ENCODE measurements at places on chromosomes 2 and 18. TPM values are rescaled to one million over a fixed set of nuclear protein-coding genes. Genes with fewer than 3 reads are reported as not detected.

DNA sequence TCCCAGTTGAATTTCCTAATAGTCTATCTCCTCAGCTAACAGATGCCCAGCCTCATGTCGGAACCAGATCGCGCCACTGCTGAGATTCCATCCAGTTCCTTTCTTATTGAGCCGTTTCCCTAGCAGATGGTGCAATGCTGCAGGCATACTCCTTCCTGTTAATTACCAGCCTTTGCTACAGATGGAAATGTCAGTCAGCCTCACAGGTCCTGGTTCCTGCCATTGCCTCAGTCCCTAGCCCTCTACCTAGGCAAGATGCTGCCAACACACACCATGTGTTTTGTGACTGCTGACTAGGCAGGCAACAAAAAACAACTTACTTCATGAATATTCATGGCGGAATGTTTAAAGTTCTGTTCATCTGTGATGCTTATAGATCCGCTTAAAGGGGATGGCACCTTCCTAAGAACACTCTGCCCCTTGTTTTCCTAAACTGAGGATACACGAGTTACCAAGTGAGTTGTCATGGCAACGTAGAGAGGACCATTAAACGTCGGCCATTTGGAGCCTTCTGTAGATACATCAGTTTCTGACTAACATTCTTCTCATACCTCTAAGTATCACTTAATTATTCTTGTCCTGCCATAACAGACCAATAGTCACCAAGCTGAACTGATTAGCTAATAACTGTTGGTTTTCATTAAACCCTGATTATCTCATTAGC, 749.5 kb downstream of the RNF144A start:
- no peaks in the 10 kb centered on the region for H3K36me3 ChIP-seq
- H3K27me3 ChIP-seq = no peaks in the 10 kb centered on the region
- H3K27ac ChIP-seq = no peak overlapping the region
- no peak for DNase-seq

DNA sequence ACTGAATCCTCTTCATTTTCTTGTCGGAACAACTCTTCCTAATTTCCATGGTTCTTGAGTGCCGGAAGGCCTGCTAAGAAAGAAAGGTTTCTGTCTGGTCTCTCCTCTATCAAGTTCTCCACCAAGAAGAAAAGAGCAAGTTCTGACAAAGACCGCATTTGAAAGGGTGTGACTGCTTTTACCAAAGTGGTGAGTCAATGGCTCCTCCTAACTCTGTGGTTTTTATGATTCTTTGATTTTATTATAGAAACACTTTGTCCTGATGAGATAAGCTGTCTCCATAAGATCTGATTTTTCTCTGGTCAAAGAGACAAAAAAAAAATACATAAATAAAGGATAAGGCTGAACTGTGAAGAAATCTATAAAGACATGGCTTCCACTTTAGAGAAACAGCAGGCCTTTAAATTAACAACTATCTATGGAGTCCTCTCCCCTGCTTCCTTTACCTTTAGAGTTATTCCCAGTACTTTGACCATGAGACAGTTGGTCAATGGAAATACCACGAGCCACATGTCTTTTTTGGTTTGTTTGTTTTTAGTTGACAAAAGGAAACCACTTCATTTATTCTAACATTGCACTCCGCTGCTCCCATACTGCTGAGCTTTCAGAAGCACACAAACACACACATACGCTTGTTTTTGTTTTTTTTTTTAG, 67.7 kb downstream of the REL start:
- DNase-seq = no peak
- peaks cover under 1% of the 10 kb centered on the region for H3K36me3 ChIP-seq
- no peaks in the 10 kb centered on the region for H3K27me3 ChIP-seq
- no peak overlapping the region for H3K4me3 ChIP-seq
- no peak overlapping the region for H3K27ac ChIP-seq

GRCh38 chr18:79962835-79963657, 1.4 kb upstream of the HSBP1L1 start:
- no peaks in the 10 kb centered on the region for H3K27me3 ChIP-seq
- no peaks in the 10 kb centered on the region for H3K36me3 ChIP-seq
- H3K4me3 ChIP-seq = no peak overlapping the region

DNA sequence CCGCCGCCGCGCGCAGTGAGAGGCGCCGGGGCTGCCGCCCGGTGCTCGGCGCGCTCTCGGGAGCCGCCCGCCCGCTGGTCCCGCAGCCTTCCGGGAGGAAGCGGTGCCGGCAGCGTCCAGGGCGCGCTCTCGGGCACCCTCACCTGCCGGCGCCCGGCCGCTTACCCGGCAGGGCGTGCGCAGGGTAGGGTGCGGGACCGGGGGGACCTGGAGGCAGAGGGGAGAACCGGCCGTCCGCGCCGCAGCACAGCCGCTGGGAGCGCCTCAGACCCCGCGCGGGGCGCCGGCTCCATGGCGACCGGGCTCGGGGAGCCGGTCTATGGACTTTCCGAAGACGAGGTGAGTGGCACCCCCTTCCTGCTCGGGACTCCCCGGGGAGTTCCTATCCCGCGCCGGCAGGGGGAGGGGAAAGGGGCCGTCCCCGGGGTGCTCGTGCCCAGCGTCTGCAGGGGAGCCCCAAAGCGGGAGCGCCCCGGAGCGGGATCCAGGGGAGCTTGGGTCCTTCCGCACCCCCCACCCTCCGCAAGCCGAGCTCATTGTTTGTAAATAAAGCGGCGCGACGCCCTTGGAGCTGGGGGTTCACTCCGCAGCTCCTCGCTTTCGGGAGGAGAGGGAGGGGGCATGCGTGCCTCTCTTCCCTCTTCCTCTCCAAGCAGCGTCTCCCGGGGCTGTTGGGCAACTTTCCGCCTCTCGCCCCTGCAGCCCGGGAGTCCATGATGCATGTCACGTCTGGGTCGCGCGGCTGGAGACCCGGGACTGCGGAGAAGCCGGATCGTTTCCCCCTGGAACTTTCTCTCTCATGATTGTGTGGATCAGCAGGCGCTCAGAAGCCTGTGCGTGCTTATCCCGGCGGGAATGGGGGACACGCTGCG, 580 bp downstream of the NEDD4L start:
- H3K27me3 ChIP-seq = no peaks in the 10 kb centered on the region
- peak; percentile 78 for DNase-seq
- H3K4me3 ChIP-seq = peak overlapping the region; percentile 70
- no peaks in the 10 kb centered on the region for H3K36me3 ChIP-seq

GRCh38 chr2:241547781-241548450, 10.6 kb upstream of the BOK start:
- no peaks in the 10 kb centered on the region for H3K36me3 ChIP-seq
- DNase-seq = no peak
- no peaks in the 10 kb centered on the region for H3K4me1 ChIP-seq

DNA sequence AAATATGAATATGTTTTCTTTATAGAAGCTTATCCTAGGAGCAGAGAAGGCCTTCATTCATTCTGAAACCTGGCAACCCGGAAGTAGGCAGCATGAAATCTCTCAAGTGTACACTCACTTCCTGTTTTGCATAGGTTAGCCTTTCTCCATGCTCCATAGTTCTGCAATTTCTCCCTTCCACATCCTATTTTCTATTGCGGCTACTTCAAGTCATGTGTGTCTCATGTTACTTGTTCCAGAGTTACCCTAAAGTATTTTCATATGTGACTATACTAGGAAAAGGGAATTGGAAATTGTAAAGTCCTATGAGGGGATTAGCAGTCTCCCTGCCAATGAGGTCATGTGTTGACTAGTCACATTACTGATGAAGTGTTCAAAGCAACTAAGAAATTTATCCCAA, 320.6 kb downstream of the NCKAP5 start:
- no peak for DNase-seq
- no peaks in the 10 kb centered on the region for H3K36me3 ChIP-seq

DNA sequence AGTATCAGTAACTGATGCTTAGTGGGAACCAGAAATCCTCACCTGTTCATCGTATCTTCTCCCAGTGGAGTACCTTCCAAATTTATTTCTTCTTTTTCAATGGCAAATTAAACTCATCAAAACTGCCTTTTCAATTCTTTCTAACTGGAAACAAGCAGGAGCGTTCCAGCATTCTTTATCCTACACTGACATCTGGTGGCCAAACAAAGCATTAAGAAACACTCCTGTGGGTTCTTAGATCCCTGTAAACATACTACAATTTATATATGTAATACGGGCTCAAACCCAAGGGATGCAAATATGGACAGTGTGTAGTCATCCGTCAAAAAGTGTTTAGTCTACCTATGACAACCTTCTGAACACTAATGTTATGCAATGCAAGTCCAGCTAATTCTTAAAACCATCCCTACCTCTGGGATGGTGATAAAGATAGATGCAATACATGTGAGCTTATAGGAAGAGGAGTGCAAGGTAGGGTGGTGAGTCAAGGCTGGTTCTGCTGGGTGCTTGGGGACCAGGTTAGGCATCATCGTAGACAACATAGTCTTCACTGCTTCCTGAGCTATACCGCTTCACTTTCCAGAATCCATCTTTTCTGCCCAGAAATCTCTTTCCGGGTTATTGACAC, 375.0 kb downstream of the CTNNA2 start:
- no peaks in the 10 kb centered on the region for H3K36me3 ChIP-seq
- no peaks in the 10 kb centered on the region for H3K4me1 ChIP-seq
- no peak overlapping the region for H3K27ac ChIP-seq
- no peak for DNase-seq

DNA sequence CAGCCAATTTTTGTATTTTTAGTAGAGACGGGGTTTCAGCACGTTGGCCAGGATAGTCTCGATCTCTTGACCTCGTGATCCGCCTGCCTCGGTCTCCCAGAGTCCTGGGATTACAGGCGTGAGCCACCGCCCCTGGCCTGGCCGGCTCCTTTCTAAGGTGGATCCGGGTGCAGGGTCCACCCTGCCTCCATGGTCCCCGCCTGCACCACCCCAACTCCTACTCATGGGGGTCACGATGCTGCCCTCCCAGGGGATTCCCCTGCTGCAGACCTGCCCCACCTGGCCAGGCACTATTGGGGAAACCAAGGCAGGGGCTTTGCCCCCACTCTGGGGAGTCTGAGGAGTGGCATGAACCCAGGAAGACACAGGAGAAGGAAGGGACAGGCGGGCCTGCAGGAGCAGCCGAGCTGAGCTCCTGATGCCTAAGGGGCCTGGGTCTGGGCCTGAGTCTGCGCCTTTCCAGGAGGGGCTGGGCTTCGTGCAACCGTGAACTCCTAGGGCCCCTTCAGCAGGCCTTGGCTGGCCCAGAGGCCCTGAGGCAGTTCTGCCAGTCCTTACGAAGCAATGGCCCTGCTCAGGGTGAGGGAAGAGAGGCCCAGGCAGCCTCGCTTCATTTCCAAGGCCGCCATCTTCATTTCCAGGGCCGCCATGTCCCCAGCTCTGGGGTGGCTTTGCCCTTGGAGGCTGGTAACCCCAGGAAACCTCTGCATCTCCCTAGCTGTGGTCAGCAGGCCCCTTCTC, 67.2 kb upstream of the SMAD7 start:
- no peak overlapping the region for H3K4me3 ChIP-seq
- H3K4me1 ChIP-seq = no peaks in the 10 kb centered on the region
- no peak overlapping the region for H3K27ac ChIP-seq
- H3K36me3 ChIP-seq = no peaks in the 10 kb centered on the region
- H3K27me3 ChIP-seq = no peaks in the 10 kb centered on the region

DNA sequence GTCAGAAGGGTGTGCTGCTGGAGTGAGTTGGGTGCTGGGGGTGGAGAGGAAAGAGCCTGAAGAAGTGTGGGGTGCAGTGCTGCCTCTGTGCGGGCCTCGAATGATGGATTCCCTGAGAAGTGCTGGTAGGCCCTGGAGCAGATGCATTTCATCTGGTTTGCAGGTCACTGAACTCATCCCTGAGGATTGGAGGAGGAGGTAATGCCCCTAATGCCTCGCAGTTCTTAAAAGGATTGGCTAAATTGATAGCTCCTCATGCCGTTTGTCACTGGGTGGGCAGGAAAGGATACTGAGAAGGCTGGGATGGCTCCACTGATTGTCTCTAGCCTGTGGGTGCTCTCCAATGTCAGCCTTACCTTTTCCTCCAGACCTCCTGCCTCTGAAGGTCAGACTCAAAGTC, 74.1 kb downstream of the CTIF start:
- peaks cover 4% of the 10 kb centered on the region for H3K4me1 ChIP-seq
- H3K27me3 ChIP-seq = no peaks in the 10 kb centered on the region
- H3K36me3 ChIP-seq = no peaks in the 10 kb centered on the region
- H3K27ac ChIP-seq = peak overlapping the region; percentile 95
- H3K4me3 ChIP-seq = no peak overlapping the region

Gene KCNJ13
- polyA plus RNA-seq = 17.2 TPM

Gene HOXD12
- not detected for polyA plus RNA-seq
